ENCODE measurements at places on chromosomes 1 and 21.

DNA sequence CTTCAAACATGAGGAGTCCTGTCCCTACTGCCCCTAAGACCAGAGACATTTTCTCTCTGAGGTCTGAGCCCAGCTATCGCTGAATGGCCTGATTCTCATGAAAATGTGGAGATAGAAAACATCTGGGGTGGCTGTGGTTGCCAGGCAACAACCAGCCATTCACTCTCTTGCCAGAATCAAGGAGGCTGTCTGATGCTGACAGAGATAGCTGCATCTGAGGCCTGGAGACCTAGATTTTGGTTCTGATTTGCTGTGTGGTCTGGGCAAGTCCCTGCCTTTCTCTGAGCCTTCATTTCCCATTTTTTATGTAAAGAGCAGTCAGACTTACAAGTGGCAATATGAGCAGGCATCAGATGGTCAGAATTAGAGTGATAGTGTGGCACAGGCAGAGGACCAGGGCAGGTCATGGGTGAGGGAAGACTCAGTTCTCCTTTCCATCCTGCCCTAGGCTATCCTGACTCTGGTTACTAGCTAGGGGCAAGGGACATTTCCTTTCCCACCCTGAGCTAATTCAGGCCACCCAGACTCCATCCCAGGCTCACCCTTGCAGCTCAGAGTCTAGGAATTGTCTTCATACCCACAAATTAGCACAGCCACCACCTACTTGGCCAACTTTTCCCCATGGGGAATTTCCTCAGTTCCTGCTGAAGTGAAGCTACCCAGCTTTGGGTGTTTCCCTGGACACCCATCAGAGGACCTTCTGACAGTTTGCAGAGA is 20.0 kb upstream of the RNF19B start:
- peak; percentile 67 for DNase-seq

GRCh38 chr1:184559117-184559713 is 172.4 kb downstream of the C1orf21 start:
- no peak for DNase-seq

GRCh38 chr1:35085421-35085820 is 6.2 kb downstream of the ZMYM1 start:
- DNase-seq, result no peak

GRCh38 chr1:183101841-183102276 is 78.6 kb downstream of the LAMC1 start:
- no peak for DNase-seq

DNA sequence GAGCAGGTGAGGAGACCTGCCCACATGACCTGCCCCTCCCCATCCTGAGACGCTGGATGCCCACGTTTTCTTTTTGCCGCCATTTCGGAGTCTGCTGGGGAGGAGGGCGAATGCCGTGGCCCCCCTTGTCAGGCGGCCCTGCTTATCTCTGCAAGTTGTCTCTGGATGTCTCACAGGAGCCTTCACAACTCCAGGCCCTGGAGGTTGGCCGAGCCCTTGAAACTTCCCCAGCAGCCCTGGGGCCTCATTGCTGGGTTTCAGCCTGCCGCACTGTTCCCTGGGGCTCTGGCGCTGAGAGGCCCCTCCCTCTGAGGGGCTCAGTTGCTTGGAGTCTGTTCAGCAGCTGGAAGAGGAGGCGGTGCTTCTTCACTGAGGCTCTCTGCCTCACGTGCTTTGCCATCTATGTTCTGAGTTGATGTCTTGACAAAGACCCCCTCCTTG is 29.8 kb upstream of the ZBTB21 start:
- no peak for DNase-seq

DNA sequence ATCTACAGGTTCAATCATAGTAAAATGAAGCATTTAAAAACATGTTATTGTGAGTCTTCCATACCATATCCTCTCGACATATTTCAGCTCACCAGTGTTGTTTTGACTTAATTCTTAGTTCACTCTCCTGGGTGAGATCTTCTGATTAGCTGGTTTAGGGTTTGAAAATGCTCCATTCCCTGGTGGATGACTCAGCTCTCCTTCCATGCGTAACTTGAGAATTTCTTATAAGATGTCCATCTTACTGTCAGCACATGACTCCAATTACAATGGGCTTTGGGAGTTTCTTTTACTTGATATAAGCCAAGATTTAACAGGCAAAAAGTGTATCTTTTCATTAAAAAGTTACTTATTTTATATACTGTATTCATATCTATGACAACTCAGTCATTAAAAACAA is 476.5 kb downstream of the BRINP3 start:
- no peak for DNase-seq

GRCh38 chr21:17911628-17912027 is 92.5 kb upstream of the C21orf91 start:
- DNase-seq, result no peak

- DNase-seq, result no peak
These were observed 348.3 kb downstream of the BRINP3 start for GRCh38 chr1:190129366-190129765.

DNA sequence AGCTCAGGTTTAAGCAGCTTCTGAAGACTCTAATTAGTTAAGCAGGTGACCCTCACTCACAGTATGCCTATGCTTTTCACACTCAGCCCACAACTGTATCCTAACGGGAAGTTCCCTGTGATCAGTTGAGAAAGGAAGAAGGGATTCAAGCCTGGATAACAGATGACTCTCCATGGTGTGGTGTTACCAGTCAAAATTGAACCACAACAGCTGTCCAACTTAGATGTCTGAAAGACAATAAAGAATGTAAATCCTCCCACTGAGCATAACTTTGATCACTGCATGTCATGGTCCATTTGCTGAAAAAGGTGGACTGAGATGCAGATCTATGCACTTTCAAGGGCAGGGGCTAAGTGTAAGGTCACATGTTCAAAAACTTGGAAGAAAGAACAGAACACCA is 32.3 kb upstream of the DIPK1A start:
- DNase-seq, result no peak

DNA sequence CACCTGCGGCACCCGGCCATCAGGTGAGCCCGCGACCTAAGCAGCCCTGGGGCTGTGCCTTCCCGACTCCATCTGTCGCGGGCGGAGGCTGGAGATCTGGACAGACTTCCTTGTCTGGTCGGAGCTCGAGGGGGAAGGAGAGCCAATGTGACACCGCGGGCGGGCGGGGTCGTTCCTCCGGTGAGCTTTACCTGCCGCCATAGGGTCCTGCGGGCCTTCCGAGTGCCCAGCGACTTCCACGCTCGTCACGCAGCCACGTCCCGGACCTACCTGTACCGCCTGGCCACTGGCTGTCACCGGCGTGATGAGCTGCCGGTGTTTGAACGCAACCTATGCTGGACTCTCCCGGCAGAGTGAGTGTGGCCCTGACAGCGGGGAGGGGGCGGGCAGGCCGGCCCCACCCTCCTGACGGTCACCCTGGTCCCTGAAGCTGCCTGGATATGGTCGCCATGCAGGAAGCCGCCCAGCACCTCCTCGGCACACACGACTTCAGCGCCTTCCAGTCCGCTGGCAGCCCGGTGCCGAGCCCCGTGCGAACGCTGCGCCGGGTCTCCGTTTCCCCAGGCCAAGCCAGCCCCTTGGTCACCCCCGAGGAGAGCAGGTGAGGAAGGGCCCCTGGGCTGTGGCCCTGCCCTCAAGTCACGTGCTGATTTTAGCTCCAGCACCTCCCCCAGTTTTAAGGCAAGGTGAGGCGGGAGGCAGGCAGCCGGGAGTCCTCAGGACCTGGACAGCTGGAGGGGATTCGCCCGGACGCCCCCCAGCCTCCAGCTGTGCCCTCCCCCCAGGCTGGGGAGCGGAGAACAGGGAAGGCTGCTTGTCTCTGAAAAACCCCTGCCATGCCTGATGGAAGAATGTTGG is 1.1 kb downstream of the PUSL1 start:
- DNase-seq, result no peak

DNA sequence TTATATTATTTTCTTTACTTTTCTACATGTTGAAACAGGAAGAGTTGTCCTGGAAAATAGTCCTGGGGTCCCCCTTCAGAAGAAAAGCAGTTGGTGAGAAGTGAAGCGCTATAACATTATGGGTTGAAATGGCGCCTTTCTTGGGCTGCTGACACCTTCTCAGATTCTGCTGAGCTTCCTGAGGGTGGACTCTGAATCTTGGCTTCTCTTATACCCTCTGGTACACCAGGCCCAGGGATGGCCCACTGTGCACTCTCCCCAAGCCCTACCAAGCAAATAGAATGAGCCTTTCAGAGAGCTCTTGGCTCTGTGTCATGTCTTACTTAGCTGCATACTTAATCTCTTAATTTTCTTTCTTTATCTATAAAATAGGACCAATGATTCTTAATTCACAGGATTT is 42.3 kb downstream of the CD247 start:
- DNase-seq, result no peak

- DNase-seq, result peak; percentile 67
These were observed 741 bp downstream of the RGS2 start for GRCh38 chr1:192809307-192810252.

- DNase-seq, result no peak
These were observed 142.6 kb downstream of the AJAP1 start for GRCh38 chr1:4797016-4797410.

DNA sequence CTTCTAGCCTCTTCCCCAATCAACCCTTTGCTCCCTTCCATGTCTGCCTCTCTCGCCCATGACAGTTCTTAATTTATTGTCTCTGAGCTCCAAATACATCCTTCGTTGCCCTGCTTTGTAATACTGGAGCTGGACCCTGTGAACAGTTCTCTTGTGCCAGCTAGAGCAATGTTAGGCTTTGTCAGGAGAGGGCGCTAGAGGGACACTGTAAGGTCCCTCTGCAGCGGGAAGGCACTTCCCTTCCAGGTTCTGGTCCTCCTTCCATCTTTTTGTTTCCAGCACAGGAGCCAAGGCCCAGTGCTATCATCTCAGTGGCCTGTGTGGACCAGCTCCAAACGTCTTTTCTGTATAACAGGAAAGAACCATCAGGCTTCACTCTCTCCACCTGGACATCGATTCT is 95.9 kb downstream of the PTPRU start:
- DNase-seq, result peak; percentile 26

DNA sequence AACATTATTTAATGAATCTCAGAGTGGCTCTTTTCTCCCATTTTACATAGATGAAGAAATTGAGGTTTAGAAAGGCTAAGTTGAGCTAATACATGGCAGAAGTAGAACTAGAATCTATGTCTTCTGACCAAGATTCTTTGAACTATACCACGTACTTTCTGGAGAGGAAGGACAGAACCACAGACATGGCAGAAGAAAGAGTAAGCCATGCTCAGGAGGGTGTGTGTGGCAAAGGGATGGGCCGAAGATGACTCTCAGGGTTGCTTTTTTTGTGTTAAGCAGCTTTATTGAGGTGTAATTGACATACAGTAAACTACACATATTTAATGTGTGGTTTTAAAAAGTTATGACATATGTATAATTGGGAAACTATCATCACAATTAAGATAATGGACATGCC is 69.5 kb downstream of the PEX14 start:
- DNase-seq, result peak; percentile 35

- no peak for DNase-seq
These were observed 310.8 kb downstream of the USP25 start for GRCh38 chr21:16040601-16041000.

DNA sequence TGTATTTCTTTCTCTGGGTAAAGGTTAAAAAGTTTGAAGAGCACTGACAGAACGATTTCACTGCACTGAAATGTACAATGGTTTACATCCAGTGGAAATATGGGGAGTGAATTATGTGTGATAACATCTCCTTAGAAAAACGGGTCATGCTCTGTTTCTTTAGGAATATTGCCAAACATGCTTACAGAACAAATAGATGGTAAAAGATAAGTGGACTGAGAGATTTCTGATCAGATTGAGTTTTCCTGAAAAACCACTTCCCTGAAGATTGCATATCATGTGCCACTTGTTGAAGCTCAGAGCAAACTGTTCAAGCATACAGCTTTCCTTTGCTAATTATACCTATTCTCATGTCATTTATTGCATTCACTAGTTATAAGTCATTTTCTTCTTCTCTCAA is 29.9 kb upstream of the DISP1 start:
- no peak for DNase-seq

DNA sequence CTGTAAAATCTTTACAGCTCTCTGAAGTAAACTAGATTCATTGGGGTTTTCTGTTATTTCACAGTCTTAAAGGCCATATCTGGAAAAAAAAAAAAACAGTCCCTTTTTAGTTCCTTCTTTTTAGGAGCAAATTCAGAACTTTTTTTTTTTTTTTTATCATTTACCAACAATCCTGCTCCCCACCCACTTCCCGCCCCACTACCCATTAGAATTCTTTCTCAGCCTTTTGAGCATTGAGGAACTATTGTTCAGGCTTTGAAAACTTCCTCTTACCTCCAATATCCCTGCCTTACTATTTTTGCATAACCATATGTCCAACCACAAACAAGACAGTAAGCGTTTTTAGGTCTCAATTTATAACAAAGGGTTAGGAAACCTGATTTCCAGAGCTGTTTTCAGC is 330.1 kb downstream of the PLPP3 start:
- no peak for DNase-seq

DNA sequence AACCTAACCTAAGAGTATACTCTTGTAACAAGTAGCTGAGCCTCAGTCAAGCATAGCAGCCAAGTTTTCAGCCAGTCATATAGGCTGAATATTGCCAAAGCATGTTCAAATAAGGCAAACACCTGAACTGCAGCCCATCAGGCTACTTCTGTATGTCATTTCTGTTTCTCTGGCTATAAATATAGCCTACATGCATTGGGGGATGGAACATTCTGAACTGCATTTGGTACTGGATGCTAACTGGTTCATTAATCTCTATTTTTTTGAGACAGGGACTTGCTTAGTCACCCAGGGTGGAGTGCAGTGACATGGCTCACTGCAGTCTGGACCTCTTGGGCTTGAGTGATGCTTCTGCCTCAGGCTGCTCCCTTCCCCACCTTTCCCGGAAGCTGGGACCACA is 37.3 kb downstream of the MAST2 start:
- no peak for DNase-seq

GRCh38 chr1:205610901-205611466 is 20.8 kb downstream of the ELK4 start:
- no peak for DNase-seq

DNA sequence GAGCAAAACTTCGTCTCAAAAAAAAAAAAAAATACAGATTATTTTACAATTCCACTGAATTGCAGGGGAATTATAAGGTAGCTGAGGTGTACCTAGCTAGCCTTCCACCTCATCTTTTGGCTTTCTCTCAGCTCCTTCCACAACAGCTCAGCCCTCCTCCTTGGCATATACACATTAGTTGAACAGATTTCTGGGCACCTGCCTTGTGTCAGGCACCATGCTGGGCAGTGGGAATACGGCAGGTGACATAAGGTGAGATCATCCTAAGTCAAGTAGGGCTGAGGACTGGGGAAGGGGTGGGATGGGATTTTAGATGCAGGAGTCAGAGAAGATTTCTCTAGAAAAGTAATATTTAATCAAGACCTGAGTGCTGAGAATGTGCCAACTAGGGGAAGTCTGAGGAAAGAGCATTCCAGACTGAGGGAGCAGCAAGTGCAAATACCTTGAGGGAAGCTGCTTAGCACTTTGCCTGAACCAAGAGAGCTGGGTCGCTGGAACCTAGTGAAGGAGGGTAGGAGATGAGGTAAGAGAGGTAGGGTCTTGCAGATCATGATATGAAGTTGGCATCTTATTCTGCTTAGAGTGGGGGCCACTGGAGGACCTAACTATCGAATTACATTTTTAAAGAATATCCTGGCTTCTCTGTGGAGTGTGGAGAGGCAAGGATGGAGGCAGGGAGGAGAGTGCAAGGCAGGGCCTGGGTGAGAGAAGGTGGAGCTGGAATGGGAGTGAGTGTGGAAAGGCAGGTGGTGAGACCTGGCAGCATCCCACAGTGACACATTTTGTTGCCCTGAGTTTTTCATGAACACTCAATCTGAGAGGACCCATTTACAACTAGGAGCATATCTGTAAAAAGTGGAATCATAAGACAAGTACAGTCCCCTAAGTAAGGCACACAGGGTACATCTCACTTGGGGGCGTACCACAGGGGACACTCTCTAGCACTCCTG is 28.2 kb downstream of the LAMC2 start:
- DNase-seq, result no peak

GRCh38 chr1:226738995-226739695 is at the start of gene ITPKB:
ITPKB (minus strand) TSS chr1:226739282; CDS start chr1:226737458, 1,824 bp downstream.
- peak; percentile 80 for DNase-seq

Data from activated CD4-positive, alpha-beta T cell treated with anti-CD3 and anti-CD28 coated beads, Interleukin-2, amount 10 ng/mL, durations not matched to agents 7 days and 5 days (primary cell).